Cardiac septum (tissue), 1 donor: ENCODE measurements at places on chromosomes 1 and 21.
A peak's percentile ranks its signal among the peaks of the same experiment; 100 is the strongest.

- no peak for DNase-seq
Observed at GRCh38 chr1:196677781-196678509, 26.1 kb downstream of the CFH start.

DNA sequence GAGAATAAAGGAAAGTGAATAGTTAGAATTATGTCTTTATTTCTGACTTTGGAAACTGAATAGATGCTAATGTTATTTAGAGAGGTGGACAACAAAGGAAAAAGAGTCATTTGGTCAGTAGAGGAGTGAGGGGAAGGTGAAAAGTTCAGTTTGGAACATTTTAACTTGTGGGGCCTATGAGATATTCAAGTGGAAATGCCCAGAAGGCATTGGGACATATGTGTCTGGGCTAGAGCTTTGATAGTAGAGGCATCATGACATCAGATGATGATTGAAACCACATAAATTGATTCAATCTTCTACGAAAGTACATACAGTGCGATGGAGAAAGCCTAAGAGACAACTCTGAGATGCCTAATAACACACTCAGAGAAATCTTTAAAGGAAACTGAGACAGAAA, 151.7 kb upstream of the COL11A1 start:
- no peak for DNase-seq

DNA sequence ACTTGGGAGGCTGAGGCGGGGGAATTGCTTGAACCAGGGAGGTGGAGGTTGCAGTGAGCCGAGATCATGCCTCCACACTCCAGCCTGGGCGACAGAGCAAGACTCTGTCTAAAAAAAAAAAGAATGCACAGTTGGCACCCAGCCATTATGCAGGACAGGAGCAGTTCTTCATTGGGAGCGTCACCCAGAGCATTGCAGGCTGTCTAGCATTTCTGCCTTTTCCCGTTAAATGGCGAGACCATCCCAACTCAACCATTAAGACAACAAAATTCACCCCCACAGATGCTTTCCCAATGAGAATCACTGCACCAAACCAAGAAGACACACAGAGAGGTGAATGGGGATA, 105.8 kb downstream of the EDEM3 start:
- no peak for DNase-seq

DNA sequence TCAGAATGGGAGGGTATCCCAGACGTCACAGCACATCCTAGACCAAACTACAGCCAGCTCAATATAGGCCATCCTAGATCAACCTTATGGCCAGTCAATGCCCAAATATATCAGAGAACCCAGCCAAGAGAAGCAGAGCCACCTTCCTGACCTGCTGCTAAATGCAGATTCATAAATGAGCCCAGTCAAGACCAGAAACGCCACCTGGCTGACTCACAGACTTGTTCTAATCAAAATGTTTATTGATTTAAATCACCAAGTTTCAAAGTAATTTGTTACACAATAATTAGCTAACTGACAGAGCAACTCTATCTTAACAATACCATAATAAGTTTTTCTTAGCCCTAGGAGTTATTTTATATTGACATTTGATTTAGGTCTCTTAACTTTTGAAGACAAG, 28.6 kb downstream of the ZNF644 start:
- DNase-seq = no peak

DNA sequence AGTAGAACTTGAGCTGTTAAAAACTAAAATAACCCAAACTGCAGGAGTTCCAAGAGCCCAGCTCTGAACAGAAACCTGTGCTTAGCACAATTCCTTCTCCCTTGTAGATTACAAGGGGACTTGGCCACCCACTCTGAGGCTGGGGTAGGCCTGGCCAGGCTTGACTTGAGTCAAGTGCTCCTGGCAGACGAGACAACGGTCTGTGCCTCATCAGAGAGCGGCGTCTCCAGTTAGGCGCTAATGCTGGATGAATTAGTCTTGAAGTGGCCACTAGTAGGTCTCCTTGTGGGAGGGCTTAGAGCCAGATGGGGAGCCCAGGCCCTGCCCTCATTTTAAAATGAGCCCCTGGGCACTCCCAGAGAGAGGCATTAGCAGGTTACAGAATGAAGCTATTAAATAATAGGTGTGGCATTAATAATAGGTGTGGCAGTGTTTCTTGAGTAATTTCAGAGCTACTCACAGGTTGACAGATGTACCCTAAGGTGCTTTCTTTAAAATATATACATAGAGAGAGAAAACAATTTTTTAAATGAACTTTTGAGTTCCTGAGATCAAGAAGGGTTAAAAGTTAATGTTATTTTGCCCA, 1.1 kb downstream of the EEIG2 start:
- peak; percentile 77 for DNase-seq

GRCh38 chr1:226684026-226684425, 55.1 kb downstream of the ITPKB start:
- no peak for DNase-seq

- DNase-seq = no peak
Observed at GRCh38 chr1:14189381-14189780, 409.1 kb upstream of the KAZN start.
